ENCODE measurements at places on chromosomes 1 and 21. TPM values are rescaled to one million over a fixed set of nuclear protein-coding genes. Genes with fewer than 3 reads are reported as not detected.

- no peaks in the 10 kb centered on the region for H3K27me3 ChIP-seq
- DNase-seq: peak; percentile 35
- no peaks in the 10 kb centered on the region for H3K36me3 ChIP-seq
- peaks cover 5% of the 10 kb centered on the region for H3K4me1 ChIP-seq
Measured at GRCh38 chr21:33266789-33267135, 595 bp downstream of the IL10RB start.

DNA sequence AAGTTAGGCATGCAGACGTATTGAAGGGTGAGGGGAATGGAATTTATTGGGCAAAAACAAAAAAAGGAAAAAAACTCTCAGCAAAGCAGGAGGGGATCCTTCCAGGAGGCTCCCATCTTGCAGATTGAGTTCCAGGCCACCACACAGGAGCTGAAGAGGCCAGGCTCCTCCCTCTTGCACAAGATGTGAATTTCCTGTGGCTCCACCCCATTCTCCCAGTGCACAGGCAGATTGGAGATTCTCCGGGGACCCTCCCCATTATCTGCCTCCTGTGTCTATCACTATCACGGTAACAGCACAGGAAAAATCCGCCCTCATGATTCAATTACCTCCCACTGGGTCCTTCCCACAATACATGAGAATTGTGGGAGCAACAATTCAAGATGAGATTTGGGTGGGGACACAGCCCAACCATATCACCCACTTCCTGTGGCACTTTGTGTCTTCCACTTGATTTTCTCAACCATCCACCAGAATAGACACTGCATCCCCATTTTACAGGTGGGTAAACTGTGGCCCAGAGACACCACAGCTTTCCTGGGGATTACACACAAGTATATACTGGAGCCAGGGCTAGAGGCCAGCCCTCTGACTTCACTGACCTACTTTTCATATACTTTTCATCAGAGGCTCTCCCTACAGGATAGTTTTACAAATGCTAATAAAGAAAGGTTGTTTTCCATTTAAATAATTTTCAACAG lies 18.9 kb upstream of the COL6A1 start:
- H3K27ac ChIP-seq: no peak overlapping the region
- H3K4me3 ChIP-seq: no peak overlapping the region
- DNase-seq: no peak
- no peaks in the 10 kb centered on the region for H3K27me3 ChIP-seq

- H3K4me3 ChIP-seq: peak overlapping the region; percentile 92
- no peaks in the 10 kb centered on the region for H3K36me3 ChIP-seq
- H3K27ac ChIP-seq: peak overlapping the region; percentile 96
- H3K27me3 ChIP-seq: no peaks in the 10 kb centered on the region
- DNase-seq: no peak
Measured at GRCh38 chr1:99969260-99969728, 502 bp upstream of the SLC35A3 start.

GRCh38 chr1:115457289-115457688 lies 119.2 kb upstream of the NGF start:
- no peak for DNase-seq
- H3K36me3 ChIP-seq: no peaks in the 10 kb centered on the region
- no peak overlapping the region for H3K4me3 ChIP-seq
- H3K27me3 ChIP-seq: no peaks in the 10 kb centered on the region

GRCh38 chr1:27575840-27576331 lies 28.1 kb downstream of the AHDC1 start:
- peak overlapping the region; percentile 78 for H3K27ac ChIP-seq
- no peaks in the 10 kb centered on the region for H3K27me3 ChIP-seq
- DNase-seq: peak; percentile 64
- peak overlapping the region; percentile 44 for H3K4me3 ChIP-seq

GRCh38 chr1:46522184-46522968 lies 29.1 kb downstream of the KNCN start:
- no peaks in the 10 kb centered on the region for H3K27me3 ChIP-seq
- DNase-seq: peak; percentile 32
- no peak overlapping the region for H3K27ac ChIP-seq
- no peaks in the 10 kb centered on the region for H3K36me3 ChIP-seq

DNA sequence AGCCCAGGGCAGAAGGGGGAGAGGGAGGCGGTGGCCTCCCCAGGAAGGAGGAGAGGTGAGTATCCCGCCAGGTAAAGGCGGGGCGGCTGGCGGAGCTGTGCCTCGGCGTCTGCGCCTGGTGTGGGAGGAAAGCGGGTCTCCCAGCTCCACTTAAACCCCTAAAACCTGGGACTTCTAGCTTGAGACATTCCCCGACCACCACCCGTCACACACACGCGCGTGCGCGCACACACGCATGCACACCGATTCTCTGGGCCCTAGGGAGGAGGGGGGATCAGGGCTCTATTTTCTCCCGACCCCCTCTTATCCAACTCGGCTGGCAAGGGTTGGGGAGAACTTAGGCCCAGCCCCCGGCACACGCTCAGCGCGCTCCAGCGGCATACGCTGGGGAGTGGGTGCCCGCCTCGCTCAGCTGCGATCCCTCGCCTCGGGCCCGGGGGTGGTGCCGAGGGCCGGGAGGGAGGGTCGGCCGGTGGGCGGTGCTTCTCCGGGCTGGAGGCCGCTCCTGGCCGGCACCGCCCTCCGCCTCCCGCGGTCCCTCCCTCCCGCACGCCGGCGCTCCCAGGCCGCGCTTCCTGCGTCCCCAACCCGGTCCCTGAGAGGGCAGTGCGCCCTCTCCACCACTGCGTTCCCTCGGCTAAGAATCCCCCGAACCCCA lies at the start of gene TMEM51:
TMEM51 (plus strand) TSS at position 564 of the 658 bp plus-strand sequence. CDS start 61,341 bp downstream, outside the sequence.
- DNase-seq: peak; percentile 86
- peak within 1 kb of the TSS; percentile 87 for H3K4me3 ChIP-seq
- no peaks in the 10 kb centered on the region for H3K36me3 ChIP-seq
- H3K27ac ChIP-seq: peak within 1 kb of the TSS; percentile 94
- H3K4me1 ChIP-seq: peaks cover 17% of the 10 kb centered on the region

DNA sequence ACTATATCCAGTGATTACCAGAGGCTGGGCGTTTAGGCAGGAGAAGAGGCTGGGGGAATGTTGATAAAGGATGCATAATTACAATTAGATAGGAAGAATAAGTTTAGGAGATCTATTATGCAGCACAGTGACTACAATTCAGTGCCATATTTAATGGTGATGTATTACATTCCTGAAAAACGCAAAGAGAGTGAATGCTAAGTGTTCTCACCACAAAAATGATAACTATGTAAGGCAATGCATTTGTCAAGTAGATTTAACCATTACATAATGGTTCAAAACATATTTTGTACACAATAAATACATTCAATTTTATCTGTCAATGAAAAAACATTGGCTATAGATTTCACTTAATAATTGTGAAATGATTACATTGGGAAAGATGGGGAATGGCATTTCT lies 548.9 kb downstream of the NUF2 start:
- no peaks in the 10 kb centered on the region for H3K27me3 ChIP-seq
- no peak overlapping the region for H3K4me3 ChIP-seq
- no peaks in the 10 kb centered on the region for H3K4me1 ChIP-seq
- H3K36me3 ChIP-seq: no peaks in the 10 kb centered on the region

DNA sequence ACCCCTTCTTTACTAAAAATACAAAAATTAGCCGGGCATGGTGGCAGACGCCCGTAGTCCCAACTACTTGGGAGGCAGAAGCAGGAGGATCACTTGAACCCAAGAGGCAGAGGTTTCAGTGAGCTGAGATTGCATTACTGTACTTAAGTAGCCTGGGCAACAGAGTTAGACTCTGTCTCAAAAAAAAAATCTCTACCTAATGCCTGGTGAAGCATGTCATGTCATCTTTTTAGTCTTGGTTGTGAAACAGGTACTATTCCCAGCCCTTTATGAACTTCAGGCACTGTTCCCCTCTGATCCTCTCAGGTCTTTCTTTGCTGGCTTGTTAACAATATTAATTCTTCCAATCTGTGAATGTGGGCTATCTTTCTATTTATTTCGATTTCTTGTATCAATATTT lies 22.1 kb downstream of the PRRC2C start:
- H3K27ac ChIP-seq: no peak overlapping the region
- H3K36me3 ChIP-seq: no peaks in the 10 kb centered on the region
- no peak overlapping the region for H3K4me3 ChIP-seq
- no peaks in the 10 kb centered on the region for H3K4me1 ChIP-seq
- no peaks in the 10 kb centered on the region for H3K27me3 ChIP-seq

GRCh38 chr1:228093050-228093906 lies 9.8 kb downstream of the C1orf35 start:
- peaks cover 4% of the 10 kb centered on the region for H3K36me3 ChIP-seq
- no peaks in the 10 kb centered on the region for H3K27me3 ChIP-seq
- peaks cover 12% of the 10 kb centered on the region for H3K4me1 ChIP-seq
- H3K27ac ChIP-seq: no peak overlapping the region
- H3K4me3 ChIP-seq: no peak overlapping the region
- no peak for DNase-seq

DNA sequence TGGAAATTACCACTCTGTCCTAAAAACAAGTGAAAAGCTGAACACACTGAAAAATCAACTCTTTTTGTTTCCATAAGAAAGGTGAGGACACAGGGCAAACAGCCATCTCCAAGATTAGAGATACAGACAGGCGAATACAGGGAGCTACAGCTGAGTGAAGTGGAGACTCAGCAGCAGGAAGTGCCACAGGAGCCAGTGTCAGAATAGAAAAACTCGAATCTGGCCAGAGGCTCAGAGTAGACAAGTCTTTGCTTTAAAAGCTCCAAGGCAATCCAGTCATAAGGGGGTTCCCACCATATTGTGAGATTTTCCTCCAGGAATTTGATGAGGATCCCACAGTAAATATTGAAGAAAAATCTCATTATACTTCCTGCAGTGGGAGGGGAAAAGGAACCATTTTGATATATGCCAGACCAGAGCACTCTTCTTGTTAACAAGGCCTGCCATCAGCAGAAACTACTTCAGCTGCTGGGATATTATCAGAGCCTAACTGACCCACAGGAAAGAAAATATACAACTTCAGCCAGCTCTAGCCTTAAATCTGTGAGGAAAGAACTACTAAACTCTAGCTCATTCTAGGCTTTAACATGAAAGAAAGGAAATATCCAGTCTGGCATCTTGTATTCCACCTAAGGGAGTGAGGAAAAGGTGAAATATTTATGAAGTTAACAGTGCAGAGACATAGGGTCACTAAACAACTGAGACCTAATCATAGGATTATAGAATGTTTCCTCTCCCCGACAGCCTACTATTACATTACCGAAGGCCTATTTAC lies 256.2 kb upstream of the OLFM3 start:
- H3K36me3 ChIP-seq: no peaks in the 10 kb centered on the region
- H3K27ac ChIP-seq: no peak overlapping the region
- H3K27me3 ChIP-seq: no peaks in the 10 kb centered on the region

GRCh38 chr1:45815667-45816458 lies 12.5 kb downstream of the MAST2 start:
- H3K4me1 ChIP-seq: no peaks in the 10 kb centered on the region
- H3K27me3 ChIP-seq: no peaks in the 10 kb centered on the region
- DNase-seq: no peak

The DPT gene
- total RNA-seq: 1.2 TPM

The LIN28A gene
- 1.4 TPM for total RNA-seq

The DYNLT5 gene
- 0.72 TPM for total RNA-seq

The PPM1J gene
- 0.80 TPM for total RNA-seq

The LYPD8 gene
- total RNA-seq: 310 TPM

The GUCA2B gene
- 27.7 TPM for total RNA-seq
